Cerebellar nuclear complex (tissue), 1 donor: ENCODE measurements at places on chromosomes 5 and 9.

- DNase-seq, result no peak
Measured at GRCh38 chr5:490116-491106, 33.8 kb downstream of the SLC9A3 start.

- DNase-seq, result no peak
Measured at GRCh38 chr9:16726718-16727451, 143.6 kb downstream of the BNC2 start.

DNA sequence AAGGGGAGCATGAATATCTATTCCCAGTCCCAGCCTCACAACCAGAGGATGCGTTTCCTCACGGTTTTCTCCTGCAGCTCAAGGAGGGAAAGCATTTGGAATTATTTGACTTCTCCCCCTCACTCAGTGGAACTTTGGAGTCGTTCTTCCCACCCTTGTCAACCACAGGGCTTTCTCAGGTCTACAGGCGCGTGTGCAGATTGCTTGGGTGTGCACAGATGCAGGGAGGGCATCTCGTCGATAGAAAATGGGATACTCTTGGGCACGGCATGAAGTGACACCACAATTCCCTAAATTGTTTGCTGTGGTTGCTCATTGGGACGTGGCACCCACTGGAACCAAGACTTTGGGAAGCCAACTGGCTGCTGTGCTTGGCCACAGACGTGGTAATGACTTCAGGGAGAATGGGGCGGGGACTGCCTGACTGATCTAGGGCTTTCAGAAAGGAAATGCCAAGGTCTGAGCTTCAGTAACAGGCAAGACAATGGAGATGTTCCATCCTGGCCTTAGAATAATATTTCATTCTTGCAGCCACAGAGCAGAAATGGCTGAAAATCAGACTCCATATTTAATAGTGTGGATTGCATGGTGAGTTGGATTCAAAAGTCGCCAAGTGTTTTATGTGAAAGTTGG, 12.2 kb upstream of the OBP2B start:
- no peak for DNase-seq

DNA sequence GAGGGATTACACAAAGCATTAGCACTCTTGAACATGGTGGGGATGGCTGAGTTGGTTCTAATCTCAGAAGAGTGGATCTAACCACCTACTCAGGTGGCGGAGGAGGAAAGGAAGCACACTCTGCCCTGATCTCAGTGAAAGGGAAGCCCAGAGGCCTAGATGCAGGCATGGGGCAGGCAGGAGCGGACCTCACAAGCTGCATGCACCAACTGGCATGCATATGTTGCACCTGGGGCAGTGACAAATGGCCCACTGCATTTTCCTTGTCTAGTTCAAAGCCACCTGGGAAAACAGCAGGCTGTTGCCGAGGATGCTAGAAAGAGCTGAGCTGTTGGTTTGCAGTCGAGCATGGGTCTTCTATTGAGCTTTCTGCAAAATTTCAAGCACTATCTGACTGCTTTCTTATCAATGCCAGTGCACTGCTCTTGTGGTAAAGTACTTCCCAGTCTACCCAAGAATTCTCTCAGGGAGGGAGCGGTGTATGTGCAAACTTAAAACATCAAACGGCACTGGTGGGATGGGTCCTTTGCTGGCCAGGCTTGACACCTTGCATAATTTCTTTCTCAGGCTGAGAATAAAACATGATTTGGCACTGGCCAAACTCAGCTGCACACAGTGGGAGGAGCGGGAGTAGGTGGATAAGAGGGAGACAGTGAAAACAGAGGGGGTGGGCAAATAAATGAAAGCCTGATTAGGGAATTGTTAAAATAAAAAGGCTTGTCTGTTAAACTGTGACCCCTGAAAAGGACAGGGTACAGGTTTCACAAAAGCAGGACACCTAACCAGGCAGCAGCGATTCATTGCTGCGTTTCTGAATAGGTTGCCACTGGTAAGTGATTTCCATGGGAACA, 108.9 kb downstream of the MARCHF3 start:
- DNase-seq, result no peak

DNA sequence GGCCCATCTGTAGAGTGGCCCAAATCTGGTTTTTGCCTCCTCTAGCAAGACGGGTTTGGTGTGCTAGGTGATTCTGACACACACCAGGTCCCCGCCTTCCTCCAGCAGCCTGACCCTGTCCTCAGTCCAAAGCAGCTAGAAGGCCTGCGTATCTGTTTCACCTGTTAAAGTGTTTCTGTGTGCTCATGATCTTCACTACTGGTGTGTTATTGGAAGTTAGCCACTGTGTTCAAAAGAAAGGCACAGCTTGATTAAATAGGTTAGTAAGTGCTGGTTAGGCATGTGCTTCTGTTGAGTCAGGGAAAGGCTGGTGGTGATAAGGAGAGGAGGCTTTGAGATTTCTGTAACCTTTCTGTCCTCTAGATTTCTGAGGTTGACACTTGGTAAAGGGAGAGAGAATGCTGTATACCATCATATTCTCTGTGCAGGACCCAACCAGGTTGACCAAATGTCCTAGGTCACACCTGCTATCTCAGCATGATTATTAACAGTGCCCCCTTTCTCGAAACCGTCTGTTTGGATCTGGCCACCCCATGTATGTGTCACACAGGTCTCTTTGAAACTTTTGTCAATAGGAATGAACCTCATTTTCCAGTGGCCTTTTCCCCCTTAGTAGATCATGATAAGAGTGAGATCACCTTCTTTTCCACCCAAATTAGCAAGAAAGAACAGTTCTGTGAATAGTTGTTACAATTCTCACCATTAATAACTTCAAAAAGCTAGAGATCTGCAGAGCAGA, 58.8 kb downstream of the ARHGAP26 start:
- DNase-seq, result no peak

- no peak for DNase-seq
Measured at GRCh38 chr9:101025940-101026339, 2.6 kb upstream of the PLPPR1 start.
